ENCODE measurements at places on chromosomes 1 and 21.

DNA sequence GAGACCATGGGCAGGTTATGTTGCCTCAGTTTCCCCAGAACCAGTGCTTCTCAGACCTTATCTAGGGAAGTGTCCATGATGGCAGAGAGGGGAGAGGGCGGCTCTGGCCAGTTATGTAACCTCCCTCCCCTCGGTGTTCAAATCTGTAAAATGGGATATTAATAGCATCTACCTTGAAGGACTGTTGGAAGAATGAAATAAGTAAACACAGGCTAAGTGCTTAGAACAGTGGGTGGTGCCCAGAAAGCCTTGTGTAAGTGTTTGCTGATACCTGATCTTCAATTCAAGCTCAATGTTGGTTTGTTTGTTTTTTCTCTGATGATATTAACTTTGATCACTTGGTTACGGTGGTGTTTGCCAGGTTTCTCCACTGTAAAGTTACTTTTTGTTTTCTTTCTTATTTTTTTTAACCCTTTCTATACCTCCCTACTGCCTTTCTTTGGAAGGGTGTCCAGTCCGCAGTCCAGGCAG lies 34.9 kb downstream of the EPHA2 start:
- DNase-seq, result no peak

DNA sequence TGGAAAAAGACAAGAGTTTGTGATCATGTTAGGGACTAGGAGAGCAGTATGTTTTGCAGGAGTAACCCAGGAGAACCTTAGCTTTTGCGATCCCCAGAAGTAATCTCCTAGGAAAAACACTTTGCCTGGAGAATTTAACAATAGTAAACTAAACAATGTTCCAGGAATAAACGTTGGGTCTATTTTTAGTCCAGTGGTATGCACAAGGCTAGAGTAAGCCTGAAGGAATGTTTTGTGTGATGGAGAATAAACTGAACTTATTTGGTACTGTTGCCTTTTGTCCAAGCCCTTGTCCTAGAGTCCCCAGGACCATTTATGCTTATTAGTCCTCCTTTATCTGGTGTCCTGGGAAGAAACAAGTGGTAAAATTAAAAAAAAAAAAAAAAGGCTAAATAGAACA lies 28.7 kb upstream of the RGS5 start:
- DNase-seq, result no peak

DNA sequence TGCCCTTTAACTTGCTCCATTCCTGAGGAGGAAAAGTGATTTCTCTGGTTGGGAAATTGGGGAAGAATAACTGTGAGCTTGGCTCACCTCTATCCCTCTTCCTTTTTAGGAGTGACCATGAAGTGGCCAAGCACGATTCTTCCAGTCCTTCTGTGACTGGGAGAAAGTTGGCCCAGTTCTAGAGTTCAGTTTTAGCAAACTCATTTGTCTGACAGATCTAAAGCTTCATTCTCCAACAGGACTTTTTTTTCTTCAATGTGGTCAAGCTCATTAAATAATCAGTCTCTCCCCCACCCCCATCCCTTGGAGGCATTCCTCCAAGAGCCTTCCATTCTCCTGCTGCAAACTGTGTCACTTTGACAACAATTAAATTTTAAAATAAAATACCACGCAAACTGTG lies 6.4 kb upstream of the AGL start:
- no peak for DNase-seq

GRCh38 chr1:229563241-229563640 lies 4.7 kb upstream of the ABCB10 start:
- no peak for DNase-seq
